ENCODE measurements at places on chromosomes 1 and 21. TPM values are rescaled to one million over a fixed set of nuclear protein-coding genes. Genes with fewer than 3 reads are reported as not detected.

Gene SLAMF1
- 0.24 TPM for total RNA-seq

DNA sequence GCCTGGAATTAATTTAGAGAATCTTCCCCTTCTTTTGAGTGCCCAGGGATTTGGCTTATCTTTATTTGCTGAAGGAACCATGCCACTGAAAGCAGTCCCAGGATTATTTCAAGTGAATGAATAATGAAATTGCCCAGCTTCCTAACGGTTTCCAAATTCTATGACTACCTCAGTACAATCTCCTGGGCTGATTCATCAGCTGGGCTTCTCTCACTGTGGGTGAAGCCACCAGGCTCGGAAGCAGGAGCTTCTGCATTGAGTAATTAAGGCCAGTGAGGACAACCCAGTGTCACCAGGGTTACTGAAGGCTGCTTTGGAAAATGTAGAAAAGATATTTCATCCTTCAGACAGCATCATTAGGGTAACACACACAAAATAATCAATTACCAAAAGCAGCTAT, 169.8 kb downstream of the DAB1 start:
- DNase-seq, result peak; percentile 42

Gene GBP4
- 17.1 TPM for total RNA-seq

DNA sequence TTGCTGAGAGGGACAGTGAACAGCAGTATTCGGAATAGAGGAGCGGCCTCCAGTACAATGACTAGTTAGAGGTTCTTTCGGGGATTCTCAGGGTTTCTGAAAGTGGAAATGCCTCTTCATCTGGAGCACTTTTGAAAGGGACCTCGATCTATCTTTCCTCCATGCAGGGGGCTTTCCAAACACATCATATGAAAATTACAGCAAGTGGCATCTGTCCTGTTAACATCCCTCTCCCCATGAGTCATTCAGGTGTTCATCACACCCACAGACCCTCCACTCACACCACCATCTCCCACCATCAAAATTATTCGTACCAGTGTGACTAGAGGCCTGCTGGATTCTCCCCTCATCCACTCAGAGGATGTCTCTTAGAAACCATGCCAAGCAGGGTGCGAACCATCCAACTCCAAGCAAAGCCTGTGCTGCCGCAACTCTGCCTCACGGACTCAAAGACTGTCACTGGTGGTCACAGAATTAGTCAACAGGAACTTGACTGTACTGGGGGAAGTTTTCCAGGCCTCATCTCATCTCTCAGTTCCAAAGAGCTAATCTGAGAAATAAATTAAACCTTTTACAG, 211.1 kb downstream of the MRPL39 start:
- no peak for DNase-seq

GRCh38 chr1:234879147-234880080, 249.2 kb downstream of the TOMM20 start:
- DNase-seq, result no peak

DNA sequence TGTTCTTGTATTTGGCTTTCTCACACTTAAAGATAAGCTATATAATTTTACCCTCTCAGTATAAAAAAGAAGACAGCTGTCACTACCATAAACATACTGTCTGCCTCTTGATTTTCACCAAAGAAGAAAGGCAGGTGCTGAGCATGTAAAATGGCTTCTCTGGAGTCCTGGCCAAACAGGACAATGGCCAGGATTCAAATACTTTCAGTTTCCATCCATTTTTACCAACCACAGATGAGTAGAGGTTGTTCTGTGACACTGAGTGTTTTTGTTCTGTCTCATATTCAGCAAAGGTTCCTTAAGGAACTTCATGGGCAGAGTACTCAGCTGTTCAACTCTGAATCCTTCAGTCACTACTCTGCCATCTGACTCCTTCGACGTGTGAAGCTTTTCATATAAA, 29.4 kb upstream of the RAB3GAP2 start:
- no peak for DNase-seq

Data from umbilical cord (tissue), 2 donors.